Left ventricle myocardium inferior (tissue), 1 donor: ENCODE measurements at places on chromosomes 1 and 21.
A peak's percentile ranks its signal among the peaks of the same experiment; 100 is the strongest.

GRCh38 chr1:15305468-15305770 is 58.4 kb downstream of the FHAD1 start:
- H3K36me3 ChIP-seq = no peaks in the 10 kb centered on the region
- H3K4me1 ChIP-seq = no peaks in the 10 kb centered on the region
- no peak overlapping the region for H3K27ac ChIP-seq

DNA sequence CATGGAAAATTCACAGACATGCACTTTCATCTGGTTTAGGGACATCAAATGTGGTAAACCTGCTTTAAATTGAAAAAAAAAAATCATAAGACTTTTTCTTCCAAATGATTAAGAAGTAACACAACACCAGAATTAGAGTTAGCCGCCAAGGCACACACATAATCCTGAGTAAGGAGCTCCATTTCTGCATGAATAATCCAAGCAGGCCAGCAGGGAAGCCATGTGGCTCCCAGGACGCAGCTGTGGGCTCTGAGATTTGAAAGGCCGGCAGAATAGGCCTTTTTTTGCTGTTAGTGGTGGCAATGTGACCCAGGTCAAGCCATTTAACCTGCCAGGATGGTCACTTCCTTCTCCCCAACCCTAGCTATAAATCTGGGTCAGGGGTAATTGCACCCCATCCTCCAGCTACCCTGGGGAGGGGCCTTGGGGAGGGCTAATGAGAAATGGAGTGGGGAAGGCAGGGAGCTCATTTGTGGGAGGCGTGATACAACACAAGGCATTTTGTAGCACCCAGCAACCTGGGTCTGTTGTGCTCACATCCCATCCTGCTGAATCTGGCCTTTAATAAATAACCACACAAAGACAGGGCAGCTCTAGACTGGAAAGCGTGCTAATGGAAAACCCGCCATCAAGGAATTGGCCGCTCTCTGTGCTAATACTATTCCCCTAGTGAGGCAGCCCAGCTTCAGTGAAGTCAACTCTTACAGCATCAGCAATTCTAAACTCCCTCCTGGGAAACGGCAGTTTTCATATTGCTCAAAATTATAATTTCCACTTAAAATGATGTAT is 178.5 kb downstream of the RHOU start:
- H3K36me3 ChIP-seq = no peaks in the 10 kb centered on the region
- H3K4me3 ChIP-seq = no peak overlapping the region
- no peaks in the 10 kb centered on the region for H3K27me3 ChIP-seq
- peaks cover 9% of the 10 kb centered on the region for H3K4me1 ChIP-seq

DNA sequence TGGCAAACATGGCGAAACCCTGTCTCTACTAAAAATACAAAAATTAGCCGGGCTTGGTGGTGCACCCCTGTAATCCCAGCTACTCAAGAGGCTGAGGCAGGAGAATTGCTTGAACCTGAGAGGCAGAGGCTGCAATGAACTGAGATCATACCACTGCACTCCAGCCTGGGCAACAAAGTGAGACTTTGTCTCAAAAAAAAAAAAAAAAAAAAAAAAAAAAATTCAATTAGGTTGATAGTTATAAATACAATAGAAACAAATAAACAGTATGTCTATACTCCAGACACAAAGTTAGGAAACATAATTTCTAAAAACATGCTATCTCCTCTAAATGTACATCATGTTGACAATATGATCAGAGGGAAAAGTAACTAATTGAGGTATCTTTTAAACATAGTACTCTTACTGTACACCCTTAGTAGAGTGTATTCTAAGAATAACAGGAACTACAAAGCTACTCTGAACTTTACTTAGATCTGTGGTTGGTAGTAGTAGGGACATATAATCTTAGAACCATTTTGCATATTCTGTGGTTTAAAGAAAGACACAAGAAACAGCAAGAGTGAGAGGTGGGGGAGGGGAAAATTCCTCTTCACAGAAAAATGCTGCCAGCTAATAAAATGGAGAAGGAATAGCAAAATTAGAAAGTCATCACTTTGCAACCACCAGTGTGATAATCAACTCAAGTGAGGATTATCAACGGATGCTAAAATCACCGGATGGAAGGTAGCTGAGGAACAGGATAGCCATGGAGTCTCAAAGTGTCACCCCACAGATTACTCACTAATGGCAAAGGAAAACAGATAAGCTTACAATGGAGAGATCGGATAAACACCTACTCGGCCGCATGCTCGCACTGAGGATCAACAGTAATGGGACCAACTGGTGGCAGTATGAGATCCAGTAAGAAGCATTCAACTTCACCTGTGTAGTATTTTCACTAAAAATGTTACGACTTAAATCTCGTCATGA is 35.0 kb downstream of the MTOR start:
- no peaks in the 10 kb centered on the region for H3K27me3 ChIP-seq
- H3K36me3 ChIP-seq = peaks cover 91% of the 10 kb centered on the region
- H3K27ac ChIP-seq = no peak overlapping the region
- H3K4me3 ChIP-seq = no peak overlapping the region
- DNase-seq = no peak

- H3K27me3 ChIP-seq = peaks cover 60% of the 10 kb centered on the region
- no peak for DNase-seq
- H3K4me1 ChIP-seq = peaks cover 28% of the 10 kb centered on the region
- H3K36me3 ChIP-seq = no peaks in the 10 kb centered on the region
- H3K4me3 ChIP-seq = no peak overlapping the region
These were observed 2.6 kb upstream of the PADI2 start for GRCh38 chr1:17121881-17122280.

DNA sequence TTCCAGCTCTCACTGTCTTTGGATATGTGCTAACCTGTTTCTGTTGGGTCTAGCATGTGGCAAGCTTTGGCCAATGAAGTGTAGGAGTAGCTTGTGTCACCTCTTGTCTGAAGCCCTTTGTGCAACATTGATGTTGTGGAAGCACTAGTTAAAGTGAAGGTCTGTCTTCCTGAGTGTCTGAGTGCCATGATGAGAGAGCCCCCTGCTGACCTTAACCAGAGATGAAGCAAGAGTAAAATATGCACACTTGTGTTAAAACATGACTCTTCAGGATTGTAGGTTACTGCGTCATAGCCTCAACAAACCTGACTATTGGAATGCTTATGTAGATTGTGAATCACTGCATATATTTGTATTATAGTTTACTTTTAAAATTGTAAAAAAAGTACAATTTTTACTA is 103.7 kb downstream of the NCAM2 start:
- no peaks in the 10 kb centered on the region for H3K36me3 ChIP-seq
- no peaks in the 10 kb centered on the region for H3K4me1 ChIP-seq
- no peak overlapping the region for H3K27ac ChIP-seq
- no peak for DNase-seq

GRCh38 chr1:48775831-48776392 is 779 bp downstream of the BEND5 start:
- H3K4me1 ChIP-seq = peaks cover 29% of the 10 kb centered on the region
- peaks cover 6% of the 10 kb centered on the region for H3K36me3 ChIP-seq
- peak overlapping the region; percentile 75 for H3K27ac ChIP-seq
- no peaks in the 10 kb centered on the region for H3K27me3 ChIP-seq
- peak overlapping the region; percentile 85 for H3K4me3 ChIP-seq
- DNase-seq = no peak

DNA sequence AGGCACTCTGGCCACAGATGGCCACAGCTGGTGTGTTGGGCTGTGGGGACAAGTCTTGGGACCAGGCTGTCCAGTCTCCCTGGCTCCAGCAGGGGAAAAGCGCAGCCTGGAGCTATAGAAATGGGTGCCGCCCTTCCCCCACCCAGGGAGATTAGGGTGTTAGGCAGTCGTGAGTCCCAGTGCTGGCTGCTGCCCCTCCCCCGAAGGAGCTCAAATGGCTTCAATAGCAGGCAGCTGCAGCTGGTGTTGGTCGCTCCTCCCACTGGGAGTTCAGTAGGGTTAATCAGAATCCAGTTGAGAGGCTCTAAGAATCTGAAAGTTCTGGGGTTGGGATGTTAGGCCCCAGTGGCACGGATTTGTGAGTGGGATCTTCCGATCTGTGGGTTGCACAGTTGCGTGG is 595.6 kb upstream of the PKN2 start:
- no peak for DNase-seq
- no peak overlapping the region for H3K4me3 ChIP-seq
- no peaks in the 10 kb centered on the region for H3K4me1 ChIP-seq
- H3K27ac ChIP-seq = no peak overlapping the region
- no peaks in the 10 kb centered on the region for H3K36me3 ChIP-seq

- no peaks in the 10 kb centered on the region for H3K36me3 ChIP-seq
- no peak overlapping the region for H3K4me3 ChIP-seq
- H3K27me3 ChIP-seq = peaks cover 81% of the 10 kb centered on the region
- H3K4me1 ChIP-seq = no peaks in the 10 kb centered on the region
These were observed 112.1 kb downstream of the RUNX1 start for GRCh38 chr21:34936883-34937563.

DNA sequence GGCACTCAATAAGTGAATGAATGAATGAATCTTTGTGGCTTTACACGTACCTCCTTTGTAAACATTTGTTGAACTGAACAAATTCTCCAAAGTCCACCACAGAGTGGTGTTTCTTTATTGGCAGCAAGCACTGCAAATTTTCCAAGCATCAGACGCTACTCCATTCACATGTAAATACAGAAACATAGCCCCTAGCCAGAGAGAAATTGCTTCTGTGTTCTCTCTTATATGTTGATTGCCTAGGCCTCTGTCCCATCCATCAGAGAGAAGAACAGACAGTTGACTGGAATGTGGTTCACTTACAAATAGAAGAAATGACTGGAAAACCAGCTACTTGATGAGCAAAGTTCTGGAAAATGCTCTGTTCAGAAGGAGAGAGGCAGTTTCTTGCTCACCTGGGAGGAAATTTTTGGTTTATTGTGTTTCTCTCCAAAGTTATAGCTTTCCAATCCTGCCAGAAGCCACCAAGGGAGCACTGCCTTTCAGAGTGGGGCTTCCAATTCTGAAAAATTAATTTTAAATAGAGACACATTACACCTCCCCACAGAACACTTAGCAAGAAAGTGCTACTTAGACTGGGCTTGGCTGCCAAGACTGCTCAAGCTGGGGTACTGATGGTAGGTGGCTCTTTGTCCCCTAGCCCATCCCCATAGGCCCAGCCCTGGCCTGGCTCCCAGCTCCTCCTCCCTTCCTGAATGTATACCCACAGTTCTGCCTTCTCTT is 18.1 kb upstream of the KIRREL1 start:
- H3K27me3 ChIP-seq = peaks cover 38% of the 10 kb centered on the region
- H3K4me1 ChIP-seq = peaks cover 11% of the 10 kb centered on the region
- H3K27ac ChIP-seq = no peak overlapping the region

DNA sequence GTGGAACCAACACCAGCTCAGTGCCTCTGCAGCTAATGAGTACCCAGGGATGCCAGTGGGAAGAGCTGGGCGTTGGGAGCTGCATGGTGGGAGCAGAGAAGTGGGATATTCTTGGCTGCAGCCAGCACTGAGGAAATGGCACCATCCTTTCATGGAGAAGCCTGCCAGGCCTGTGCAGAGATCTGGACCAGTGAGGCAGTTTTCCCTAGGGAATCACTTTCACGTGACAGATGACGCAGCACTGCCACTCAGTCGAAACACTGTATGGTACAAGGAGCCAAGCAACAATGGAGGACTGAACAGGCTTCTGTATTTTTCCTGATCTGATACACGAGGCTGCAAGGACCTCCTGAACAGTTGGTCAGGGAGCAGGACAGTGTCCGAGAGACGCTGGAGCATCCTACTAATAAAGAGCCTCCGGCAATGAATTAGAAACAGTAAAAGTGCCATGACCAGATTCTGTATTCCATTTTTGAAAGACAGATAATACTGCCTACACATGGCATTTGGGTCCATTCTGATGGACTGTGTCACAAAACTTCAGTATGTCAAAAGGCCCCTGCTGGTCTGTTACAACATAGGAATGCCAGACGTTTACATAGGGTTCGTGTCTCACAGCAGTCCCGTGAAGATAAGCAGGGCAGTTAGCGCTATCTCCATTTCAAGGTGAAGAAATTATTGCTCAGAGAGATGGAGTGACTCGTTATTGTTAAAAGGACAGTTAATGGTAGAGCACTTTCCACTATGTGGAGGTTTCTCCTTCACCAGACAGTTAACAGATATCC is 44.0 kb upstream of the LMO4 start:
- no peaks in the 10 kb centered on the region for H3K36me3 ChIP-seq
- H3K27me3 ChIP-seq = no peaks in the 10 kb centered on the region
- no peaks in the 10 kb centered on the region for H3K4me1 ChIP-seq
- H3K27ac ChIP-seq = no peak overlapping the region
- no peak for DNase-seq
- H3K4me3 ChIP-seq = no peak overlapping the region

DNA sequence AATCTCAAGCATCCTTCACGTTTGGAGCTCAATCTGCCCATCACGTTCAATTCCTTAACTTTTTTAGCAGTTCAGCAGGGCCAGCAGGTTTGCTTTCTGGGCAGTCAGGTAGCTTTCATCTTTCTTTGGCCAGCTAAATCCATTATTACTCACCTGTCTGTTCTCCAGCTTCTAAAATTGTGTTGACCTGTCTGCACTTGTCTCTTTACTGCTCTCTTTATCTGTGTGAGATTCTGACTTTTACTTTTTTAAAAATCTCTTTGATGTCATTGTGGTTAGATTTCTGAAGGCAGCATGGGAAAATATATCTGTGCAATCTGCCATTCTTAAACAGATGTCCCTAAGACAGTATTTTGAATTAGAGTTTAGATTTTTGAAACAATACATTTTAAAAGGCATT is 24.9 kb upstream of the CYYR1 start:
- H3K27me3 ChIP-seq = no peaks in the 10 kb centered on the region
- no peak overlapping the region for H3K27ac ChIP-seq
- no peaks in the 10 kb centered on the region for H3K4me1 ChIP-seq
- no peak for DNase-seq
- H3K4me3 ChIP-seq = no peak overlapping the region
- no peaks in the 10 kb centered on the region for H3K36me3 ChIP-seq

GRCh38 chr1:24696041-24696755 is 49.0 kb upstream of the CLIC4 start:
- no peaks in the 10 kb centered on the region for H3K27me3 ChIP-seq
- H3K36me3 ChIP-seq = no peaks in the 10 kb centered on the region
- H3K4me3 ChIP-seq = no peak overlapping the region

GRCh38 chr1:203076031-203076511 is 9.7 kb downstream of the MYOG start:
- peak overlapping the region; percentile 57 for H3K4me3 ChIP-seq
- H3K36me3 ChIP-seq = peaks cover 9% of the 10 kb centered on the region
- no peak for DNase-seq
- no peak overlapping the region for H3K27ac ChIP-seq
- peaks cover 25% of the 10 kb centered on the region for H3K27me3 ChIP-seq

DNA sequence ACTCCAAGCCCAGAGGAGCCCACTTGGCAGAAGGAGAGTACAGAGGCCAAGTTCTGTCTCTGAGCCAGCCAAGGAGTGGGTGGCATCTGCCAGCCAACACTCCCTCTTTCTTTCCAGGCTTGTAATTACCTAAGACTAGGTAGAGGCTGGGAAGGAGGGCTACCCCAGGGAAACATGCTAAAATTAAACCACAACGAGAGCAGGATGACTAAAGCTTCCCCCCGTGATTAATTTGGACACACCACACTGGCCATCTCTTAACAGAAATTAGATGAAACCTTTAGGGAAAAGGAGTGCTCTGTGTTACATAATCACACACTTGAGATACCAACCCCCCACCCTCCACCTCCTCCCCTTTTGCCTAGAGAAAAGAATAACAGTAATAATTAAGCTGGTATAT is 102.1 kb upstream of the ZC3H12A start:
- H3K4me1 ChIP-seq = no peaks in the 10 kb centered on the region
- no peak overlapping the region for H3K27ac ChIP-seq
- no peak overlapping the region for H3K4me3 ChIP-seq
- no peaks in the 10 kb centered on the region for H3K36me3 ChIP-seq
- DNase-seq = no peak

- no peaks in the 10 kb centered on the region for H3K27me3 ChIP-seq
- no peaks in the 10 kb centered on the region for H3K36me3 ChIP-seq
These were observed 142.9 kb downstream of the GLUL start for GRCh38 chr1:182248721-182249120.

GRCh38 chr1:207966521-207966920 is 55.6 kb upstream of the CD34 start:
- H3K36me3 ChIP-seq = no peaks in the 10 kb centered on the region
- DNase-seq = no peak
- H3K27ac ChIP-seq = no peak overlapping the region
